Naive thymus-derived CD4-positive, alpha-beta T cell (primary cell): ENCODE measurements at places on chromosomes 1 and 21. TPM values are rescaled to one million over a fixed set of nuclear protein-coding genes. Genes with fewer than 3 reads are reported as not detected.

Gene C1orf94
- polyA plus RNA-seq = not detected

Gene CD48
- 223 TPM for polyA plus RNA-seq

Gene FBXO2
- 6.1 TPM for polyA plus RNA-seq

Gene NBPF26
- 9.4 TPM for polyA plus RNA-seq

GRCh38 chr1:165456861-165457260 is 11.9 kb upstream of the RXRG start:
- no peak for DNase-seq

DNA sequence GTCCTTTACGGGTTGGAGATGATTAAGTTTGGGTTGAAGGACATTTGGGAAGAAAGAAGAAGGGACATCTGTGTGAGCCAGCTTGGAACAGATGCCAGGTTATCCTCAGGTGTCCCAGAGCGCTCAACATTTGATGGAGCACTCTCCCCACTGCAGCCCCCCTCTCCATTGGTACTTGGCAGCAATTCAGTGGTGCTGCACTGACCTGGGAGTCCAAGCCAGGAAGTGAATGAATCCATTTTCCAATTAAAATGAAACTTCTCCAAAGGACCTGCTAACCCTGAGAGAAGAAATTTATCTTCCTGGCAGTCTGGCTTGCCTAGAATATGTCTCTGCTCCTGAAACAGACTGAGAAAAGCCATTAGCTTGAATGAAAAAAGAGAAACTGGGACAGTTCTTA is 67.1 kb downstream of the FGGY start:
- no peak for DNase-seq
